ENCODE measurements at places on chromosomes 13 and 19. TPM values are rescaled to one million over a fixed set of nuclear protein-coding genes. Genes with fewer than 3 reads are reported as not detected.

The RFPL4A gene
- 0.23 TPM for polyA plus RNA-seq

The CEACAM16 gene
- 0.09 TPM for polyA plus RNA-seq

The SIGLEC10 gene
- polyA plus RNA-seq, result 19.0 TPM

The AMER2 gene
- polyA plus RNA-seq, result 0.05 TPM

The KLK4 gene
- 0.39 TPM for polyA plus RNA-seq

The TMEM205 gene
- 75.2 TPM for polyA plus RNA-seq

The RASAL3 gene
- polyA plus RNA-seq, result 68.1 TPM

Data from thymus (tissue), 14 donors.